ENCODE measurements at places on chromosomes 3 and 15. TPM values are rescaled to one million over a fixed set of nuclear protein-coding genes. Genes with fewer than 3 reads are reported as not detected.
A peak's percentile ranks its signal among the peaks of the same experiment; 100 is the strongest.

Gene PLCB2
- total RNA-seq, result 211 TPM

Gene CHRD
- total RNA-seq, result not detected

Gene PDIA3
- 232 TPM for total RNA-seq

DNA sequence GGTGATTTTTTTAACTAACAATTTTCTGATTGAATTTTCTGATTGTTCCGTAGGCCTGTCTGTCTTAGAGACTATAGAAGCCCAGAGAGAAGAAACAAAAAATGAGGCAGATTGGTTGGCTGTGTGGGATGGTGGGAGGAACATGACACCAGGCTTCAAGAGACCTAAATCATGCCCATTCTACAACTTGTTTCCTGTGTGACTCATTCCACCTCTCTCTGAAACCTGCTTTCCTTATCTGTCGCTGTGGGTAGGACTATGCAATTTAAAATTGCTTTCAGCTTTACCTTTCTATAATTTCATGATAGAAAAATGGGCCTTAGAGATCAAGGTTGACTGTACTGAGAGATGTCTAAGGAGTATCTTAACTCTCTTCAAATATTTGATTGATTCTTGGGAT, 44.5 kb downstream of the OXNAD1 start:
- DNase-seq, result peak; percentile 65
- H3K4me1 ChIP-seq, result peaks cover 98% of the 10 kb centered on the region
- H3K27me3 ChIP-seq, result no peaks in the 10 kb centered on the region
- H3K4me3 ChIP-seq, result no peak overlapping the region

- no peak overlapping the region for H3K27ac ChIP-seq
- no peaks in the 10 kb centered on the region for H3K4me1 ChIP-seq
- no peak for DNase-seq
These were observed 68.9 kb upstream of the NR2F2 start for GRCh38 chr15:96261575-96262034.

- H3K27ac ChIP-seq, result no peak overlapping the region
- no peaks in the 10 kb centered on the region for H3K27me3 ChIP-seq
- no peak for DNase-seq
- H3K36me3 ChIP-seq, result no peaks in the 10 kb centered on the region
- H3K4me3 ChIP-seq, result no peak overlapping the region
These were observed 250.2 kb downstream of the VGLL3 start for GRCh38 chr3:86740751-86741150.

GRCh38 chr3:153835540-153835939, 285.6 kb upstream of the ARHGEF26 start:
- H3K36me3 ChIP-seq, result no peaks in the 10 kb centered on the region
- H3K4me1 ChIP-seq, result no peaks in the 10 kb centered on the region
- no peak overlapping the region for H3K27ac ChIP-seq

Measured in CD4-positive, alpha-beta memory T cell (primary cell).